Muscle of leg (tissue), 16 donors: ENCODE measurements at places on chromosomes 5 and 9. TPM values are rescaled to one million over a fixed set of nuclear protein-coding genes. Genes with fewer than 3 reads are reported as not detected.

DNA sequence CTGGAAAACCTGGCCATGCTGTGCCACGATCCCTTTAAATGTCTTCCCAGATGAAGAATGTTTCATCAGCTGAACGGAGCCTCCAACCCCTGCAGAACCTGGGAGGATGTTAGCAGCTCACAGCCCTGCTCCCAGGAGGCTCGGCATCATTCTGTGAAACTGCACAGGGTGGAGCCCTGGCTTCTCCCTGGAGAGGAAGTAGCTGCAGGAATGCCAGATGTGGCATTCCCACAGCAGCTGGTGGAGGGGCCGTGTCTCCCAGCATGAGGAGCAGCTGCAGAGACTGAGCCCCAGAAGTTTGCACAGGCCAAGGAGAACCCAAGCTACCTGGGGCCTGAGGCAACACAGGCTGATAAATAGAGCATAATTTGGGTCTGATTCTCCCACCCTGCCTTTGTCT, 165.8 kb upstream of the MAP3K1 start:
- peak; percentile 49 for DNase-seq

DNA sequence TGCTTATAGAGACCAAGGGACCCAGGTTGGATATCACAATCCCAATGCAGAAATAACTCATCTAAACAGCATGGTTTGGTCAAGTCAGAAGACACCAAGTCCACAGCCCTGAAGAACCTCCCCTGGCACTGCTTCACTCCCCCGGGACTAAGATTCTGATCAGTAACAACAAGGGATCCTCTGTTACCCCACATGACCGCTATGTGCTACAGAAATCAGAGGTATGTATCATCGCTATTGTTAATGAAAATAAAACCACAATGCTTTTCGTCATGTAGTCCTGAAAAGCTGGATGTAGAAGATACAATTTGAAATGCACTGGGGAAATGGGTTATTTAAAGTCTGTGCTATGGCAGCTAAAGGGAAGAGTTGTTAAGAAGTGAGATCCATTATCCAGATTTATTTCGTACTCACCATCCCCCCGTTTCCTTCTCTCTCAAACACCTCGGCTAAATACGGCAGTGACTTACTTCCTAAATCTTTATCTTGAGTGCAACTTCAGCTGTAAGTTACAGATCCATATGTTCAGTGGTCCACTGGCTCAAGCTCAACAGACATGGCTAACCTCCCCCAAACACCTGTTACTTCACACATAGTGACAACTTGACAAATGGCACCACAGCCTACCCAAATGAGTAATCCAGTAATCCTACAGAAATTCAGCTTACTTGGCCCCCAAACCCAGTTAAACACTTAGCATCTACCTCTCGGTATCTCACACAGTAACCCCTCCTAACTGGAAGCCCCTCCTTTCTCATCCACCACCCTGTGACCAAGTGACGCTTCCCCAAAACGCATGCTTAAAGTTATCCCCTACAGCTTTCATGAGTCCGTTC, 129.2 kb downstream of the MYO10 start:
- DNase-seq, result peak; percentile 68

DNA sequence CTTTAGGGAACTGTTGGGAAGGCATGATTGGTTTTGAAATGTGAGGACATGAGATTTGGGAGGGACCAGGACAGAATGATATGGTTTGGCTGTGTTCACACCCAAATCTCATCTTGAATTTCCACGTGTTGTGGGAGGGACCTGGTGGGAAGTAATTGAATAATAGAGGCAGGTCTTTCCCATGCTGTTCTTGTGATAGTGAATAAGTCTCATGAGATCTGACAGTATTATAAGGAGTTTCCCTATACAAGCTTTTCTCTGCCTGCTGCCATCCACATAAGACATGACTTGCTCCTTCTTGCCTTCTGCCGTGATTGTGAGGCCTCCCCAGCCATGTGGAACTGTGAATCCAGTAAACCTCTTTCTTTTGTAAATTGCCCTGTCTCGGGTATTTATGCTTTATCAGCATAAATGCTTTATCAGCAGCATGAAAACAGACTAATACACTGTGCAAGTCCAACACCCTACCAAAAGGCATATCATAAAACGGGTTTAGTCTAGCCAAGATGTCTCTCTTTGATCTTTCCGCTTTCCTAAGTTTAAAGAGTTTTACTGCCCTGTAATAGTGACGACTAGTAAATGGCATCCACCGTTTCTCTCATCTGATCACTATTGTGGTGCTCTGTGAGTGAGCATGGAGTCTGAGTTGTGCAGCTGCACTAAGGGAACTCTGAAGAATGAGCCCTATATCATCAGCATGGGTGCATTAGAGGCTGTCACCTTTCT, 12.9 kb upstream of the ZNF782 start:
- DNase-seq, result no peak

- DNase-seq, result peak; percentile 38
These were observed 88.5 kb upstream of the TXNDC8 start for GRCh38 chr9:110426052-110426709.

GRCh38 chr9:92775466-92775865, 10.8 kb upstream of the BICD2 start:
- no peak for DNase-seq

Gene BAAT
- 1.6 TPM for polyA plus RNA-seq
